NCI-H510A treated with DMSO at 0.1 percent for 48 hours (cell line): ENCODE measurements at places on chromosomes 3 and 15.

- no peak for DNase-seq
Observed at GRCh38 chr3:145842294-145842902, 318.6 kb downstream of the PLOD2 start.

- DNase-seq: no peak
Observed at GRCh38 chr15:100189319-100189718, 152.5 kb downstream of the ADAMTS17 start.

DNA sequence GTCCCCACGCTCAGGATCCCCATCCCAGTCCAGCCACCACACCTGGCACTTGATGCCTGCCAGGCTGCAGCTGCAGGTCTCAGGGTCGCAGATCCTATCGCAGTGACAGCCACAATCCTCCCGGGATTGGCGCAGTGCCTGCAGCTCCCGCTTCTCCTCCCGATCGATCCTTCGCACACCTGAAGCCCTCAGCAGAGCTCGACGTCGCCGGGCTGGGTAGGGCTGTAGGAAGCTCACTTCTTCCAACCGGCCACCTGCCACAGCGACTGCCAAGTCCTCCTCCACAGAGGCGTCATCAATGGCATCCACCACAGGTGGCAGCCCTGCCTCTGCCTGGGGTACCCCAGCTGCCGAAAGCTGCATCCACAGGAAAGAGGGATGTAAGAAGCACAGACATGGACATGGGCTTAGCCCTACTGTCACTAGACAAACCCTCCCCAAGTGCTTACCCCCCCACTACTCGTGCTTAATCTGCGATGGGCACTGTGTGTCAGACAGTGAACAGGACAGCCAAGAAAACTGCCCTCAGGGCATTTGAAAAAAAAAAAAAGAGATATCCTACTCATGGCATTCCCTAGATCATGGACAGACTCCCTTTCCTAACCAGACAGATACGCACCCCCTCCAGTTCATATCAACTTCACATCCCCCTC is 9.2 kb downstream of the CSRNP1 start:
- DNase-seq: peak; percentile 22

DNA sequence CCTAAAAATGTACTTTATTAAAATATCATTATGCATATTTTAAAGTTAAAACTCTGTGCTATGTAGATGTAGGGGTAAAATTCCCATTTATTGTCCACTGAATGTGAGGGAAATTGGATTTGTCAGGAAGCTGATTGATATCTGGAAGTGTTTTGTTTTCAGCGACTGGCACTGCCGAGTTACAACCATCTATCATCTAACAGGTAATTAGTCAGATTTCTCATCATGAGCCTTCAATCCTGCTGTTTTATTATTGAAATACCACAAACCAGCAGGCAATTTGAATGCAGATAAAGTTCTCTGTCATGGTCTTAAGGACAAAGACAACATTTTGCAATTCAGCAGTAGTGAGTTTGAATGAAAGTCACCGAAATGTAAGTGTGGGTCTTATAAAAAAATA is 40.5 kb downstream of the ZIC1 start:
- DNase-seq: no peak

GRCh38 chr3:194952841-194953241 is 267.2 kb downstream of the FAM43A start:
- peak; percentile 20 for DNase-seq

DNA sequence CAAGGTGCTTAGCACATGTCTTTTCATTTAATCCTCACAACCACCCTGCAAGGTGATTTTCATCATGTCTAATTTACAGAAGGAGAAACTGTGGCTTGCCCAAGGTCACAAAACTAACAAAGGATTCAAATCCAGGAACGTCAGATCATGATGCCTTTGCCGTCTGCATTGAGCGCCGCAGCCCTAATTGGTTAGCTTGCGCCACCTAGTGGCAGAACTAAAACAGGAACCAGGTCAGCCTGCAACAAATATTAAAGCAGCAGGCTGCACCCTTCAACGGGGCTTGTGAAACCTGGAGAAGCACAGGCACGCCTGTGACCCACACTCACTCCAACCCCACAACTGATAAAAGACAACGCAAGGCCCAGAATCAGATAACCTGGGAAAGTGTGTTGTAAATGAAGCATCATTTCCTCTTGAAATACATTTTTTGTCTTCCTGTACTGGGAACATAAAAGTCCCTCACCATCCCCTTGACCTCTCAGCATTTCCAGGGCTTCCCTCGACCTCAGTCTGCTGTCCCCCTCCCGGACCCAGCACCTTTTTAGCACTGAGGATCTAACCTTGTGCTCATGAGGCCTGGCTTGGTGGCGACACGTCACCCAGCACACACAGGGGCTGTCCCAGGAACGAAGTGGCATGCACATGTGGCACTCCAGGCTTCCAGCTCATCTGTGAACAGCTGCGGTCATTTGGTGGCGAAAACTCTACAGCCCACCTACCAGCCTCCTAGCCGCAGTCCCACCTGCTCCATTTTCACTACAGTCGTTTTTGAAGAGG is 17.3 kb downstream of the DPH3 start:
- DNase-seq: peak; percentile 73

- DNase-seq: no peak
Observed at GRCh38 chr3:42408156-42408555, 2.3 kb downstream of the LYZL4 start.

GRCh38 chr3:29280404-29281093 is at the start of gene RBMS3:
TSS of gene RBMS3 (plus strand) at chr3:29281071.
- peak; percentile 1 for DNase-seq

GRCh38 chr3:171760477-171760876 is 49.8 kb downstream of the PLD1 start:
- no peak for DNase-seq

GRCh38 chr3:188558343-188559071 is 404.6 kb downstream of the LPP start:
- no peak for DNase-seq

GRCh38 chr3:133475245-133476010 is 75.6 kb downstream of the BFSP2 start:
- peak; percentile 84 for DNase-seq

DNA sequence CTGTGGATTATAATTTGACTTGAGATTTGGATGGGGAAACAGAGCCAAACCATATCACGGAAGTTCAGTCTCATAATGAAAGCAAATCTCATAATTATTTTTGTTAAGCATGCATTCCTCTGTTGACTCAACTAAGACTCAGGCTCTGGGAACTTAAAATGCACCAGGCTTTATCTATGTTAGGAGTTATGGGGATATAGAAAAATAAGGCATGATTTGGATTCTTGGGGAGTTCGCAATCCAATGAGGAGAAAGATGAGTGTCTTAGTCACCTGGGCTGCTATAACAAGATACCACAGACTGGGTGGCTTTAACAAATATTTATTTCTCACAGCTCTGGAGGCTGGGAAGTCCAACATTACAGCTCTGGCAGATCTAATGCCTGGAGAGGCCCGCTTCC is 89.4 kb upstream of the TJP1 start:
- DNase-seq: no peak

DNA sequence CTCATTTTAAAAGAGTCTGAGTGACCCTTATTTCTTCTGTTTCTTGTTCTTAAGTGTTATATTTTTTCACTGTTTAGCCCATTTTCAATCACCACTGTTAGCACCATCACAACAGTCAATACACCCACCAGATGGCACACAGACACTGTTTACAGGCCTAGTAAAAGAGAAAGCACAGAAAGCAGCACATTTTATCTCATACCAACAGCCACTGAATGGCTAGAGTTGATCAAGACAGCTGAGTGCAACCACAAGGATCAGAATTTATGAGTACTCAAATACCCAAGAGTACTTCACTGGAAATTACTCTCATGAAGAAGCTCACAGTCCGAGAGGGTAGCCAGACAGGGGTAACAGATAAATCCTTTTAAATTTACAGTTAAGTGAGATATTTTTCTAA is 127.0 kb downstream of the TFDP2 start:
- no peak for DNase-seq

- DNase-seq: no peak
Observed at GRCh38 chr3:45785605-45786150, 10.7 kb downstream of the SLC6A20 start.

- no peak for DNase-seq
Observed at GRCh38 chr3:127448671-127449070, 141.9 kb downstream of the TPRA1 start.

- DNase-seq: peak; percentile 34
Observed at GRCh38 chr3:194080913-194081800, 54.8 kb upstream of the HES1 start.

- no peak for DNase-seq
Observed at GRCh38 chr15:39075311-39075710, 505.6 kb upstream of the THBS1 start.

DNA sequence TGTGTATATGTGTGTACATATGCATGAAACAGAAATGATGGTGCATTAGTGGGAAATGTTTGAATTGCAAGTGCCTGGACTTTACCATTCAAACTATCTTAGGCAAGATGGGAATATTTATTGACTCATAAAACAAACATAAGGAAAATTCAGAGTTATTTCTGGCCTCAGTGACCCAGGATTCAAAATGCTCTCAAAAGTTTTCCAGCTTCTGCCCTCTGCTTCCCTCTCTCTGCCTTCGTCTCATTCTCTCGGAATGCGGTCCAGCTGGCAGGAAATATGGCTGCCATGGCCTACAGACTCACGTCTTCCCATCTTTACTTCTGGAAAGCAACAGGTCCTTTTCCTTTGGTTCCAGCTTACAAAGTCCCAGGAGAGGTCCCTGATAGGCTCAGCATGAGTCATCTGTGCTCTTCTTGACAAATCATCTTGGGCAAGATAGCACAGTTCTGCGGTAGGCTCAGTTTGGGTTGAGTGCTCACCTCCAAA is 8.7 kb upstream of the ZNF774 start:
- no peak for DNase-seq
